ENCODE measurements at places on chromosomes 7 and 10. TPM values are rescaled to one million over a fixed set of nuclear protein-coding genes. Genes with fewer than 3 reads are reported as not detected.

The SORCS3 gene
- not detected for total RNA-seq

GRCh38 chr7:148624735-148625134 is 34.2 kb downstream of the C7orf33 start:
- no peak overlapping the region for H3K4me3 ChIP-seq
- H3K4me1 ChIP-seq, result peaks cover 41% of the 10 kb centered on the region
- H3K27me3 ChIP-seq, result peaks cover 26% of the 10 kb centered on the region

DNA sequence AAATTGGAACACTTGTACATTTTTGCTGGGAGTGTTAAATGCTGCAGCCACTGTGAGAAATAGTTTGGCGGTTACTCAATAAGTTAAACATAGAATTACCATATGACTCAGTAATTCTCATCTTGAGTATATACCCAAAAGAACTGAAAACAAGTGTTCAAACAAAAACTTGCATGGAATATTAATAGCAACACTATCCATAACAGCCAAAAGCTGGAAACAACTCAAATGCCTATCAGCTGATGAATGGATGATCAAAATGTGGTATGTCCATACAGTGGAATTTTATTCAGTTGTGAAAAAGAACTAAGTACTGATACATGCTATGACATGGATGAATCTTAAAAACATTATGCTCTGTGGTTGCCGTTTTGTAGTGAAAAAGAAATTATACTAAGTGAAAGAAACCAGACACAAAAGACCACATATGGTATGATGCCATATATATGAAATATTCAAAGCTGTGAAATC is 63.0 kb upstream of the SP4 start:
- DNase-seq, result no peak
- peak overlapping the region; percentile 66 for H3K27ac ChIP-seq
- H3K4me1 ChIP-seq, result peaks cover 43% of the 10 kb centered on the region
- H3K4me3 ChIP-seq, result no peak overlapping the region
- no peaks in the 10 kb centered on the region for H3K27me3 ChIP-seq

The TBX20 gene
- total RNA-seq, result not detected

The POT1 gene
- 31.4 TPM for total RNA-seq

The ADCYAP1R1 gene
- total RNA-seq, result not detected

- no peak overlapping the region for H3K27ac ChIP-seq
- H3K4me1 ChIP-seq, result peaks cover 11% of the 10 kb centered on the region
- H3K36me3 ChIP-seq, result no peaks in the 10 kb centered on the region
- no peak for DNase-seq
- peaks cover 24% of the 10 kb centered on the region for H3K27me3 ChIP-seq
- no peak overlapping the region for H3K4me3 ChIP-seq
Measured at GRCh38 chr10:6711408-6711841, 131.3 kb upstream of the PRKCQ start.

GRCh38 chr7:727104-727805 is at the start of gene PRKAR1B:
PRKAR1B (minus strand) TSS chr7:727281; CDS start chr7:711505, 15,776 bp downstream.
- H3K4me3 ChIP-seq, result peak within 1 kb of the TSS; percentile 87
- peaks cover 52% of the 10 kb centered on the region for H3K36me3 ChIP-seq
- no peaks in the 10 kb centered on the region for H3K27me3 ChIP-seq
- peak within 1 kb of the TSS; percentile 82 for H3K27ac ChIP-seq

GRCh38 chr7:105477908-105478307 is 44.2 kb downstream of the PUS7 start:
- H3K4me1 ChIP-seq, result no peaks in the 10 kb centered on the region
- DNase-seq, result no peak
- no peak overlapping the region for H3K27ac ChIP-seq
- no peak overlapping the region for H3K4me3 ChIP-seq
- peaks cover 45% of the 10 kb centered on the region for H3K36me3 ChIP-seq
- H3K27me3 ChIP-seq, result no peaks in the 10 kb centered on the region

DNA sequence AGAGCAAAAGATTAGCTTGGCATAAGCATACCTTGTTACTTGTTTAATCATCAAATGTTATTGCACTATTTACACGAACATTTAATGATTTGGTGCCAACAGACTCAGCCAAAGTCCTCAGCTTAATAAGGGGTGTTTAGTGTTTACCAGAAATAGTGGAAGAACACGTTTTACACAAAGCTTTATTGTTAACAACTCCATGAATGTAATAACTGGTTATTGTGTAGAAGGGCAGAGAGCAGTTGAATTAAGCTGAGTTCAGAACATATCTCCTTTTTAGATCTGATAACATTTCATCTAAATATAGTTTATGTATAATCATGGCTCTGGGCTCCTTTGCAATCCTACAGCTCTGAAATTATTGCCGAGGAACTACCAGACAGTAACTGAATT is 99.1 kb downstream of the CABCOCO1 start:
- DNase-seq, result no peak
- H3K4me3 ChIP-seq, result no peak overlapping the region
- H3K27ac ChIP-seq, result no peak overlapping the region
- H3K4me1 ChIP-seq, result peaks cover 13% of the 10 kb centered on the region
- no peaks in the 10 kb centered on the region for H3K36me3 ChIP-seq
- H3K27me3 ChIP-seq, result no peaks in the 10 kb centered on the region

DNA sequence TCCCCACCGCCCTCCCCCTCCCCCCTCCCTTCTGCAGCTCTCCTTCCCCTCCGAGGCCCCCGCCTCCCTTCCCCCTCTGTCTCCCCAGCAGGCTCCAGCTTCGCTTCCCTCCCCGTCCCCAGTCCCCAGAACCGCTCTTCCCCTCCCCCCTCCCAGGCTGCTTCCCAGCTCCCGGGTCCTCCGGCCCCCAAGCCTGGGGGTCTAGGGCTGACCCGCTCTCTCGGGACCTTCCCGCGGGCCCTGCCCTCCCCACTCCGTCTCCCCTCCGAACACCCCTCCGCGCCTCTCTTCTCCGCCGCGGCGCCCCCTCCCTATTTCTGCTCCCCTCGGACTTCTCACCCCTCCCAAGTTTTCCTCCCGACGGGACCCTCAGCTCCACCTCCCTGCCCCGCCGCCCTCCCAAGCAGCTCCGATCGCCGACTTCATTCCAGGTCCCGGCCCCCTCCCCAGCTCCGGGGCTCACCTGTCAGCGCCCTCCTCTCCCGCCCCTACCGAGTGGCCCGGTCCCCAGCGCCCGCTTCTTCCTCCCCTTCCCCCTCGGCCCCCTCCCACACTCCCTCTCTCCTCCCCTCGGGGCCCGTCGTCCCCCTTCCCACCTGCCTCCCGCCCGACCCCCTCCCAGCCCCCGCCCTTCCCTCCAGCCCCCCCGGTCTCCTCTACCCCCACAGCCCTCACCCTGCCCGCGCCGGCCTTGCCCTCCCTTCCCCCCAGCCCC is 990 bp downstream of the ZNF467 start:
- H3K36me3 ChIP-seq, result no peaks in the 10 kb centered on the region
- H3K27ac ChIP-seq, result no peak overlapping the region
- H3K27me3 ChIP-seq, result peaks cover 11% of the 10 kb centered on the region
- DNase-seq, result peak; percentile 46
- H3K4me3 ChIP-seq, result peak overlapping the region; percentile 67

The SPACDR gene
- 3.7 TPM for total RNA-seq

GRCh38 chr7:9488555-9488954 is 1055.1 kb downstream of the NXPH1 start:
- no peaks in the 10 kb centered on the region for H3K4me1 ChIP-seq
- no peak overlapping the region for H3K27ac ChIP-seq
- H3K4me3 ChIP-seq, result no peak overlapping the region
- H3K36me3 ChIP-seq, result no peaks in the 10 kb centered on the region
- no peak for DNase-seq

DNA sequence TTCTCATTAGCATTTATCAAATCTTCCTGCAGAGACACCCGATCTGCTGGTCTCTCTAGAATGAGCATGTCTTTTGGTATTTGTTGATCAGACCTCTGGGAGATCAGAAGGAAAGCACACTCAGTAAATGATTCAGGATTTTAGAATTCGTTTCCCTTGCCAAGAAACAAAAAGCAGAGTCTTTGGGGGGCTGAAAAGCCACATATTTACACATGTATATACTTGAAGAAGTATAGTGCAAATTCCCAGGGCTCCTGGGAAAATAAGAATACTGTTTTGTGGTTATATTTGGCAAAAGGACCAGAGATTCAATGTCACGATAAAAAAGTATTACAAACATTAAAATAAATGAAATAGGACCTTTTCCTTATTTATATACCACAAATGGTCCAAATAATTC is 100.2 kb downstream of the AGMO start:
- no peaks in the 10 kb centered on the region for H3K36me3 ChIP-seq
- H3K4me1 ChIP-seq, result no peaks in the 10 kb centered on the region
- no peak overlapping the region for H3K27ac ChIP-seq
- DNase-seq, result no peak

The PLXNA4 gene
- 0.70 TPM for total RNA-seq

DNA sequence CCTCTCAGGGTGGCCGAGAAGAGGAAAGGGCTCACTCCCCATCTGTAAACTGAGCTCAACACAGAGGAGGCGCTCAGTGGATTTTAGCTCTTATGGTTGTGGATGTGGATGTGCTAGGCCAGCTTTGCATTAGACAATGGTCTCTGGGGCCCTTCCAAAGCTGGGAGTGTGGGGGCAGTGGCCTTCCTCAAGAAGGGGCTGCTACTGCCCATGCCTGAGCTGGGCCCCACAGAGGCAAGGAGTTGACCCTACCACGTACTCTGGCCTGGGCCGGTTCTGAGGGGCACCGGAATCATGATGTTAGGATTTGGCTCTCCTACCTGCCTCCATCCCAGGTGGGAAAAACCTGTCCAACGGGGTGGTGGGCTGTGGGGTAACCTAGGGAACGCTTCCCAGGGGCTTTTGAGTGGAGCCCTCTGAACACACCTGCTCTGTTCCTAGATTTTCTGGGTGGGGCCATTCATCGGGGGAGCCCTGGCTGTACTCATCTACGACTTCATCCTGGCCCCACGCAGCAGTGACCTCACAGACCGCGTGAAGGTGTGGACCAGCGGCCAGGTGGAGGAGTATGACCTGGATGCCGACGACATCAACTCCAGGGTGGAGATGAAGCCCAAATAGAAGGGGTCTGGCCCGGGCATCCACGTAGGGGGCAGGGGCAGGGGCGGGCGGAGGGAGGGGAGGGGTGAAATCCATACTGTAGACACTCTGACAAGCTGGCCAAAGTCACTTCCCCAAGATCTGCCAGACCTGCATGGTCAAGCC is 11.5 kb downstream of the AQP1 start:
- H3K4me3 ChIP-seq, result no peak overlapping the region
- DNase-seq, result no peak
- no peaks in the 10 kb centered on the region for H3K4me1 ChIP-seq

The TAS2R4 gene
- 0.54 TPM for total RNA-seq

- DNase-seq, result peak; percentile 77
- H3K4me1 ChIP-seq, result peaks cover 21% of the 10 kb centered on the region
- H3K36me3 ChIP-seq, result peaks cover 5% of the 10 kb centered on the region
- peak overlapping the region; percentile 92 for H3K27ac ChIP-seq
- peak overlapping the region; percentile 31 for H3K4me3 ChIP-seq
Measured at GRCh38 chr7:82677493-82677892, 233.9 kb upstream of the CACNA2D1 start.

GRCh38 chr10:72426986-72427385 is 72.3 kb upstream of the DNAJB12 start:
- H3K27ac ChIP-seq, result no peak overlapping the region
- no peak overlapping the region for H3K4me3 ChIP-seq
- H3K27me3 ChIP-seq, result no peaks in the 10 kb centered on the region
- no peaks in the 10 kb centered on the region for H3K4me1 ChIP-seq
- DNase-seq, result no peak

The EEPD1 gene
- total RNA-seq, result 0.76 TPM

The SLC39A12 gene
- not detected for total RNA-seq

DNA sequence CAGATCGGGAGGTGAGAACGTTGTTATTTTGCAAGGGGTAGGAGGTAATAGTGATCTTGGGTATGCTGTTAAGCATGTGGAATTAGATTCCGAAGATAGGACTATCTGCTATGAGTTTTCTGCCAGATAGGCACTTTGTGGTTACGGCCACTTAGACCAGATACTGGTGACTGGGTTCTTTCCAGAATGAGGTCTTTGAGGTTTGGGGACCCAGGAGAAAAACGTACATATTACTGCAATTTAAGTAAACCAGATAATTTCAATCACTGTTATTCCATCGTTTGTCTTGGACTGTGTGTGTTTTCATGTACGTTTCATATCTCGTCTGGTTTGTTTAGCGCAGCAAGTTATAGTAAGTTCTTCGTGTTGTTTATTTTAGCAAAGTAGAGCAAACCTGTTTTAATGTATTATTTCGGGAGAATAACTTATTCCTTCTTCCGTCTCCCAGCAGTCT is 312 bp downstream of the ARL4A start:
- no peak for DNase-seq
- peak overlapping the region; percentile 87 for H3K27ac ChIP-seq
- peaks cover 27% of the 10 kb centered on the region for H3K4me1 ChIP-seq
- H3K27me3 ChIP-seq, result no peaks in the 10 kb centered on the region
- H3K36me3 ChIP-seq, result peaks cover 2% of the 10 kb centered on the region
- peak overlapping the region; percentile 88 for H3K4me3 ChIP-seq

GRCh38 chr7:149819961-149820340 is 18.2 kb upstream of the ZNF862 start:
- H3K27me3 ChIP-seq, result no peaks in the 10 kb centered on the region
- no peak for DNase-seq
- no peaks in the 10 kb centered on the region for H3K36me3 ChIP-seq
- no peak overlapping the region for H3K27ac ChIP-seq

DNA sequence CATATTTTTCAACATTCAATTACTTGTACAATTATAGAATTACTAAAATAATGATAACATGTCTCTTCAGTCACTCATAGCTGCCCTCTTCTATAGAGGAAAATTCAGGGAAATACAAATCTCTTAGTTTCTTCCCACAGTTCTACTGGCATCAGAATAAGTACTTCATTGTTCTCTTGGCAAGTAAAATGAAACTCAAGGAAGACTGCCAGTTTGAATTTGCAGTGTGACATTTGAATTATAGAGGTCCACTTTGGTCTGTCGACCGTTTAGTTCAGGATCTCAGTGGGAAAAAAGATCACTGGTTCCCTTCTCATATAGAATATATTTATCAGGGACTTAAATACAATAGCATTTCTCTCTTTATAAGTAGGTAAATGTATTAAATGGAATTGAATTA is 114.5 kb downstream of the PON1 start:
- no peaks in the 10 kb centered on the region for H3K27me3 ChIP-seq
- H3K36me3 ChIP-seq, result no peaks in the 10 kb centered on the region
- no peak overlapping the region for H3K4me3 ChIP-seq
- no peaks in the 10 kb centered on the region for H3K4me1 ChIP-seq
- DNase-seq, result no peak
- no peak overlapping the region for H3K27ac ChIP-seq

The NFKB2 gene
- total RNA-seq, result 251 TPM

The GPER1 gene
- total RNA-seq, result 0.16 TPM

- no peaks in the 10 kb centered on the region for H3K36me3 ChIP-seq
- no peaks in the 10 kb centered on the region for H3K4me1 ChIP-seq
- DNase-seq, result no peak
- no peak within 1 kb of the TSS for H3K4me3 ChIP-seq
- no peak within 1 kb of the TSS for H3K27ac ChIP-seq
- H3K27me3 ChIP-seq, result no peaks in the 10 kb centered on the region
Measured at GRCh38 chr7:80637911-80638765, at the start of gene CD36. CD36 (plus strand) TSS chr7:80638642; CDS start chr7:80646741, 8,099 bp downstream.

- H3K27ac ChIP-seq, result no peak overlapping the region
- no peak overlapping the region for H3K4me3 ChIP-seq
- H3K36me3 ChIP-seq, result no peaks in the 10 kb centered on the region
- DNase-seq, result no peak
Measured at GRCh38 chr7:40851001-40851400, 716.2 kb downstream of the SUGCT start.

All from activated CD8-positive, alpha-beta T cell treated with anti-CD3 and anti-CD28 coated beads for 36 hours (primary cell).